ENCODE measurements at places on chromosomes 3 and 15.

DNA sequence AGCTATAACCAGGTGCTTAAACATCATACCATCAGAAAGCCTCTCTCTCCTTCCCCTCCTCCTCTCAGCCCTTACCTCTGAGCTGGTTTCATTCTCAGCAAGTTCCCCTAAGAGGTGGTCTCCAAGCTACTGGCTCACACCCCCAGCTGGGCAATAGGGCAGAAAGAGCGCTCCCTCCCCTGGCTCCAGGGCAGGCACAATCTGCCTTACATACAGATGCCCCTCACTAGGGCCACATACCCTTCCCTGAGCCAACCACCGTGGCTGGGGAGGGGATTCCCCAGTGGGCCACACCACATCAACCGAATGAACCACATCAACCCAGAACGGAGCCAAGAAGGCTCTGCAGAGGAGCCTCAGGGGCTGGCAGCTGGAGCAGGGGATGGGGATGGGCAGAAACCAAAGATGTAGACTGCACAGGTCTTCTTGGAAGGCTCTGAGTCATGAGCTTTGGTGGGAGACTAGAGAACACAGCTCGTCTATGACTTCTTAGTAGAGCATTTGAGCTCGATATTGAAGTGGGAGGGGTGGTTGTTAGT, 4.6 kb upstream of the FBLN2 start:
- DNase-seq: peak; percentile 96

DNA sequence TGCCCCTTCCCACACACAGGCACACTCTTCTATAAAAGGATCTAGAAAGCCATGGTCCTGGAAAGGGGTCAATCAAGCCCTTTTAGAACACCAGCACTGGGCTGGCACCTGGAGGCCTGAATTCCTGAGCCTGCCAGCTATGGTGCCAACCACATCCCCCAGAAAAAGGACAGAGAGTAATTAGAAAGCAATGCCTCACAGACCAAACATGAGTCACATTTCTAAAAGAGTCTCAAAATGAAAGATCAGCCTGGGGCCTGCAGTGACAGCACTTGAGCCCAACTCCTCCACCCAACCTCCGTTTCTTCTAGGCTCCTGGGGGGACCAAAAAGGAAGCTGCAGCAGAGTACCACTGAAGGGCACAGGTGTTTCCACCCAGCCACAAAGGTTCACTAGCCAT, 14.1 kb downstream of the MYLK start:
- peak; percentile 47 for DNase-seq

GRCh38 chr15:101439920-101440319, 49.6 kb downstream of the PCSK6 start:
- peak; percentile 17 for DNase-seq

GRCh38 chr3:32643816-32644215, 41.2 kb upstream of the CNOT10 start:
- no peak for DNase-seq

GRCh38 chr3:49841806-49842205, 14.6 kb downstream of the TRAIP start:
- no peak for DNase-seq

- no peak for DNase-seq
Observed at GRCh38 chr15:31065824-31066223, 35.7 kb downstream of the TRPM1 start.

GRCh38 chr3:125480656-125481374, 39.2 kb downstream of the SNX4 start:
- peak; percentile 76 for DNase-seq

GRCh38 chr15:51283026-51283425, 55.4 kb downstream of the CYP19A1 start:
- no peak for DNase-seq

- DNase-seq: no peak
Observed at GRCh38 chr15:36803773-36804172, 224.3 kb downstream of the CDIN1 start.

GRCh38 chr3:170529912-170530311, 56.0 kb downstream of the SLC7A14 start:
- no peak for DNase-seq

GRCh38 chr15:64562003-64562640, 101.7 kb downstream of the ZNF609 start:
- no peak for DNase-seq

DNA sequence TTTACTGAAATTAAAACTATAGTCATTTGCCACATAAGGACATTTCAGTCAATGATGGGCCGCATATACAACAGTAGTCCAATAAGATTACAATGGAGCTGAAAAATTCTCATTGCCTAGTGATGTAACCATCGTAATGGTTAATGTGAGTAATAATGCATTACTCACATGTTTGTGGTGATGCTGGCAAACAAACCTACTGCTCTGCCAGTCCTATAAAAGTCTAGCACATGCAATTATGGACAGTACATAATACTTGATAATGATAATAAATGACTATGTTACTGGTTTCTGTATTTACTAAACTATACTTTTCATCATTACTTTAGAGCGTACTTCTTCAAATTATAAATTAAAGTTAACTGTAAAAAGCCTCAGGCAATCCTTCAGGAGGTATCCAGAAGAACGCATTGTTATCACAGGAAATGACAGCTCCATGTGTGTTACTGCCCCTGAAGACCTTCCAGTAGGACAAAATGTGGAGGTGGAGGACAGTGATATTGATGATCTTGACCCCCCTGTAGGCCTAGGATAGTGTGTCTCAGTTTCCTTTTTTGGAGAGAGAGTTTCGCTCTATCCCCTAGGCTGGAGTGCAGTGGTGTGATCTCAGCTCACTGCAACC, 102.7 kb downstream of the ATP1B3 start:
- DNase-seq: peak; percentile 89

DNA sequence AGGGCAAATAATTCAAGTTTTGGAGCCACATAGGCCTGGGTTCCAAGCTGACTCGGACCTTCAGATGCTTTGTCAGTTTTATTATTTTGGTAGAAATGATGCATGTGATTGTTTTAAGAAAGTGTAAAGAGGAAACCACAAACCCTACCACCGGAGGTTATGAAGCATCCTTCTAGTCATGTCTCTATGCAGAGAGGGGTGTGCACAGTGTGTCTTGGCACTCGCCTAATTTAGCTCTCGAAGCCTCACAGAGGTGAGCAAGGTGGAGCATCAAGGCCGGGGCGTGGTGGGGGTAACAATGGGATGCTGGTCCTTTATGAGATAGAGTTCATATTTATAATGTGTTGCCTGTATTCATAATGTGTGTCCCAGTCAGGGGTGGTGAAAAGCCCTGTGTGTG, 63.7 kb upstream of the SMAD6 start:
- DNase-seq: no peak

DNA sequence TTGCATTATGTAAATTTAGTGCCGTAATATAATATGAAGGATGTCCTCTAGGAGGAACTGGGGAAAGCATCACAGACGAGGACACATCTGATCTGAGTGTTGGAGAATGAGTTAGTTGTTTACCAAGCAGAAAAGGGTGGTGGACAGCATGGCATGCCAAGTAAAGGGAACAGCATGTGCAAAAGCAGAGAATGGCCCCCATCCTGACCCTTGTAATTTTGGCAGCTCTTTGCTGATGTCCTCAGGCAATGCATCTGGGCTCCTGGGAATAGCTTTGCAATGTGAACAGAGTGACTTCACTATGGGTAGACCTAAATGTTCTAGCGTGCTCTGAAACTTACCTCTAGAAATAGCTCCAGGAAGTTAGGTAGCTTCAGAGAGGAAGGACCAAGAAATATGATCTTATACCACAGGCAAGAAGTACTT, 263.3 kb downstream of the LPP start:
- no peak for DNase-seq

GRCh38 chr15:62791694-62792093, 250.9 kb upstream of the TPM1 start:
- DNase-seq: no peak

- DNase-seq: peak; percentile 81
Observed at GRCh38 chr3:109553591-109554371, 216.4 kb upstream of the DPPA4 start.

DNA sequence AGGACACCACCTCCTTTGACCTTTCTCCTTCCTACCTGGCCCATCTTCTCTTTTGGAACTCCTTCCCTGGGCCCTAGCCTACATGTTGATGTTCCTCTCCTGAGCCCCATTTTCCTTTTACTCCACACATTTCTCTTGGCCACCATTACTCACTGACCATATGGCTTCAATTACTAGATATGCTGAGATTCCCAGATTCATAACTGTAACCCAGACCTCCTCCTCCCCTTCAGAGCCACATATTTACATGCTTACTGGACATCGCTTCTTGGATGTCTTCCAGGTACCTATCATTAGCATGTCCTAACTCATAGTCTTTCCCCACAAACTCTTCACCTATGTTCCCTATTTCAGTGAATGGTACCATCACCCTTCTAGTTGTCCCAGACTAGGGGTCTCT, 24.4 kb upstream of the TRIM59 start:
- peak; percentile 94 for DNase-seq

GRCh38 chr3:16884748-16885592, at the start of gene PLCL2:
TSS of gene PLCL2 (plus strand) at chr3:16884955. CDS start at chr3:16885040, 85 bp downstream.
- no peak for DNase-seq

DNA sequence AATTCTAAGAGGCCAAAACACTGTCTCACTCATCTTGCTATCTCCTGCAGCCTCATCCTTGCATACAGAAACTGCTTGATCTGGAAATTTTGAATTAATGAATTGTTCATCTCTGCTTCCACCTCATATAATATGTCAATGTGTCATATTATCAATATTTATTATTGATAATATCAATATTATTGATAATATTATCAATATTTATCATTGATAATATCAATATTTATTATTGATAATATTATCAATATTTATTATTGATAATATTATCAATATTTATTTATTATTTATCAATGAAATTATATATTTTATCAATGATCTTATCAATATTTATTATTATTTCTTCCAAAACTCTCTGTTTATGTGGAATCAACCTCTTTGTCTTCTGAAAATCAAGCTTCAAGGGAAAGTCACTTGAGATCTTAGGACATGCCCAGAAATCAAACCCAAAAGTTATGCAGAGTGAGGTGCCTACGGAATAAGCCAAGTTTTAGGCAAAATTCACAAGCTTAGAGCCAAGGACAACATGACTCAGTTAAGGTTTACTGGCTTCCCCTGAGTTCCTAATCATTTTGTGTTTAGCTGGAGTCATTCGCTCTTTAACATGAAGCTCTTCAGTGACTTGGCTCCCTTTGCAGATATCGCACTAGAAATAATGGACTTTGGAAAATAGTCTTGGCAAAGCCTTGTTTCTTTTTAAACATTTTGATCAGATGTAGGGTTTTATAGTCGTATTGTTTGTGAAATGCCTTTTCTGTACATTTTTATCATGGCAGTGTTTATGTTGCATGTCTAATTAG, 297.1 kb upstream of the RARB start:
- DNase-seq: no peak

DNA sequence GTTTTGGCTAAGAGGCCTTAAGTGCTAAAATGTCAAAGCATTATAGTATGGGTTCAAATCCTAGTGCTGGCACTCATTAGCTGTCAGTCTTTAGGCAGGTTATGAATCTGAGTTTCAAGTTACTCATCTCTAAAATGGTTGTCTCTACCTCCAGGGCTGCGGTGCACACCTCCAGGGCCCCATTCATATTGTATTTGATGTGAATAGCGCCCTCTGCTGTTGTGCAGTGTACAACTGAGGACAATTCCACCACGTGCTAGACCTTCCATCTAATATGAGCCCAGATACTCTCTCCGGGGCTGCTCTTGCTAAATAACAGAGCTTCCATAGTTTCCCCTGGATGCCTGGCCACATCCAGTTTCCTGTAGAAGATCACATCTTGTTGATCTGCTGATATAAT, 54.3 kb downstream of the OXNAD1 start:
- no peak for DNase-seq

GRCh38 chr3:79286882-79287281, 480.9 kb downstream of the ROBO1 start:
- DNase-seq: no peak

DNA sequence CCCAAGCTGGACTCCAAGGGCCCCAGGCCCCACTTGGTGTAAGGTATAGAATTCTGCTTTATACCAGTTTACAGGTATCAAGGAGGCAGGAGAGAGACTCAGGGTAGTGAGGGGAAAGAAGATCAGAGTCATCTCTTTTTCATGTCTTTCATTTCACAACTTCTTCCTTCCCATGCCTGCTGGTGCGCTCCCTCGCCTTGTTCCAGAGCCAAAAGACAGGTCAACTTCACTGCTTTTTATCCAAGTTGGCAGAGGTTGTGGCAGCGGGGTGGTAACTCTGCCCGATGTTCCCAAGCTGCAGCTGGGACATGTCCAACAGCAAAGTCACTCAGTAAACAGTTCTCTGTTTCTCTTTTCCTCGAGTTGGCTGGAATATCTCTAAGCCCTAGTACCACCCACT, 86.3 kb upstream of the TCF12 start:
- DNase-seq: no peak

DNA sequence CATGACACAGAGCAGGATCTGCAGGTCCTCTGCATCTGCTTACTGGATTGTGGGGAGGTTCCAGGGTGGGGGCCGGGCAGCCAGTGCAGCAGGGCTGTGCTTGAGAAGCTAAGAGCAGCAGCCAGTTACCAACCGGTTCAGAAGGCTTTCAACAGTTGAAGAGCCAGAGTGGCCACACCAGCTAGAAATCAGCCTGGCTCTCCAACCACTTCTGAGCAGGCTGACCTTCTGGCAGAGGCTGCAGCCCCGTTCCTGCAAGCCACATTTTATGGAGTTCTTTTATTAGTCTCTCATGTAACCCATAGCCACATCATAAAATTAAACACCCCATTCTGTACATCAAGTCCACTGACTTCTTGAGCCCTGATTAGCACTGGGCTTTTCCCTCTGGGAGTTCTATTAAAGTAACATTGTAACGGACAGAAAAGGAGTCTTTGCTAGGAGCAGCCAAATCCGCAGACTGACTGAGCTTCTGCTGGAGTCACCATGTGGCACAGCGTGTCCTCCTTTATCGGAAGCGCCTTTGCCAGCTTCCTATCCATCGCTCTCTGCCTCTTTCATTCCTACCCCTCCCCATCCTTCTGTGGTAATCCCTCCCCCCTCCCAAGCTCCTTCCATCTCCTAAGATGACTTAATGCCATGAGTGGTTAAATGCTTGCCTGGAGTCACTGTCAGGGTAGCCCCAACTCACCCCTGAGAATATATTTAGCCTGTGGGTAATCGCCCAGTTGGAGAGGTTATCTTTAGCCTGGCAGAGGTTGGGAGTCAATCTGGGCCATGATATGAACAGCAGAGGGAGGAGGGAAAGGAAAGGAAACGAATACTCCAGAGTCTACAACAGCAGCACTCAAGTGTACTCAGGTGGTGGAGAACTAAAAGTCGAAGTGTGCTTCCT, 138.5 kb upstream of the HES1 start:
- no peak for DNase-seq

GRCh38 chr3:187207624-187208023, 10.3 kb downstream of the RTP1 start:
- DNase-seq: peak; percentile 29

GRCh38 chr3:196218155-196218712, 1.9 kb downstream of the SLC51A start:
- no peak for DNase-seq

DNA sequence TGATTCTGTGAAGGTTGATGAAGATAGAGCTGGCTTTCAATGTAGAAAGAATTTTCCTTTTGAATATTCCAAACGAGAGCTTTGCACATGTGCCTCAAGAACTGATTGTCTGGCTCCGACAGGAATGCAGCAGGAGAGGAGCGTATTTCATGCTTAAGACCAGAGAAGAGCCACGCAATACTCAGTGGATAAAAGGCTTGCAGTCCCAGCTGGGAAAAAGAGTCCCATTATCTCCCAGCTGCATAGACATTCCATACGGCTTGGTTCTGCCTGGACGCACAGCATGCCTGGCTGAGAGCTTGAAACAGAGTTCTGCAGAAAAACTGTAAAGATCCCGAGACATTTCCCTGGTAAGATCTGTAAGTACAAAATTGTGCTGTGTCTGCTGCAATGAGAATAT, at the start of gene CNTN6:
Gene CNTN6, plus strand, starts transcription at position 254 of the 400 bp plus-strand sequence. CDS start 54,985 bp downstream, outside the sequence.
- peak; percentile 37 for DNase-seq
